GM04503 (cell line): ENCODE measurements at places on chromosomes 2 and 18.

DNA sequence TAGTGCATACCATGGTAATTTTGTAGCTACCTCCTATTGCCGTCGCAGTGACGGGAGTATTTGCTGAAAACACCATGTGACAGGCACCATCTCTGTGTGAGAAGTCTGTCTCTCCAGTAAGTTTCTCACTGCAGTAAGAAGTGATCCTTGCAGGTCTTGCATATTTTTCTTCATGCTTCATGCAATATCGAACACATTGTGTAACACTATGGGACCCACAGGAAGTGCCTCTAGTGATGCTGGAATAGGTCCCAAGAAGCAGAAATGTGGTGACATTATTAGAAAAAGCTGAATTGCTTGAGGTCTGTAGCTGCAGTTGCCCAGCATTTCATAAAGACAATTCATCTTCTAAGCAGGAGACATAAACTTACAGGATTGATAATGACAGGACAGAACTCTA, 167.6 kb downstream of the DCDC2C start:
- no peak for DNase-seq

- DNase-seq = no peak
Observed at GRCh38 chr2:227474410-227474809, 2.5 kb downstream of the AGFG1 start.

DNA sequence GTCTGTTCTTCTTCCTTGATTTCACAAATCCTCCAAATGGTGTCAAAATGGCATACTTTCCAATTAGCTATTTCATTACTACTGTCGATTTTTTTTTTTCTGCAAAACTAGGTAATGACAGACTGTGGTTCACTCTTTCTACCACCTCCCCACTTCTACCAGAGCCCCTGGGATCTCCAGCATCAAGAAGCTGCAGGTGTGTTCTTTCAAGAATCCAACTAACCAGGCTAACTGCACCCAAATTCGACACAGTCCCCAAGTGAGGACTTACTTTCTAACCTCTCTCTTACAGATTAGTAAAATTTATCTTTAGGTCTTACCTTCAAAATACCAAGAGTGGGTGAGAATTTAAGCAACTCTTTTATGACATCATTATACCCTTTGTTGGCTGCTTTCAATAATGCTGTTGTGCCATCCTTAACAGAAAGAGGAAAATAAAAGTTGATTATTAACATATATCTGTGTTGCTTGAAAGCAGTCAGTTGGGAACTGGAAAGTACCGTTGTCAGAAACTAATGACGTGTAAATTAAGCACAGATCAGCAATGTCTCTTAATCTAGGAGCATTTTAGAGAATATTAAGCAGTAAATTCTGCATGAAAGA, 31.2 kb upstream of the NPC1 start:
- no peak for DNase-seq

- DNase-seq = no peak
Observed at GRCh38 chr18:43277164-43277600, at the start of gene SYT4. Gene SYT4, minus strand, starts transcription at chr18:43277490. Its CDS starts 209 bp downstream, at chr18:43277281.

DNA sequence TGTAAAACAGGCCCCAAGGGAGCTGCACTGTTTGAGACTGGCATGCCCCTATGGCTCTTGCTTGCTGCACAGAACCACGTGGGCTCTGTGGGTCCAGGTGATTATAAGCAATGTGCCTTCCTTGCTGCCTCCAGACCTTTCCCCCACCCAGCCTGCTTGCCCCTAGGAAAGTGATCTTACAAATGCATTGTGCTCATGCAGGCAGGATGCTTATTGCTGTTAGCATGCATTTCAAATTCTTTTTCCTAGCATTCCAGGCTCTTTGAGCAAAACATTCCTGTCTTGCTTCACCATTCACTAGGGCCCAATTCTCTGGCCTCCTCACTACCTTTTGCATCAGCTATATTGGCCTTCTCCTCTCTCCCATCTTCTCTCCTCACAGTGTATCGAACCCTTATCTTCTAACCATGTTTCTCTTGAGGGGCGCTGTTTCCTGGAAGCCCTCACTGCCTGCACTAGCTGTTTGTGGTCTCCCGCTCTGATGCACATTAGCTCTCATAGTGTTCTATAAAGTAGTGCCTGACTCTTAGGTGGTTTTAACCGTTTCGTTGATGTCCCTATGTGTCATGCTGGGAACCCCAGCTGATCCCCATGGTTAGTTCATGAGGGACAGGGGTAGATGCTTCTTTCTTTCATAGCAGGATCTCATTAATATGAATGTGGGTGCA, 152.9 kb upstream of the EPAS1 start:
- DNase-seq = no peak

DNA sequence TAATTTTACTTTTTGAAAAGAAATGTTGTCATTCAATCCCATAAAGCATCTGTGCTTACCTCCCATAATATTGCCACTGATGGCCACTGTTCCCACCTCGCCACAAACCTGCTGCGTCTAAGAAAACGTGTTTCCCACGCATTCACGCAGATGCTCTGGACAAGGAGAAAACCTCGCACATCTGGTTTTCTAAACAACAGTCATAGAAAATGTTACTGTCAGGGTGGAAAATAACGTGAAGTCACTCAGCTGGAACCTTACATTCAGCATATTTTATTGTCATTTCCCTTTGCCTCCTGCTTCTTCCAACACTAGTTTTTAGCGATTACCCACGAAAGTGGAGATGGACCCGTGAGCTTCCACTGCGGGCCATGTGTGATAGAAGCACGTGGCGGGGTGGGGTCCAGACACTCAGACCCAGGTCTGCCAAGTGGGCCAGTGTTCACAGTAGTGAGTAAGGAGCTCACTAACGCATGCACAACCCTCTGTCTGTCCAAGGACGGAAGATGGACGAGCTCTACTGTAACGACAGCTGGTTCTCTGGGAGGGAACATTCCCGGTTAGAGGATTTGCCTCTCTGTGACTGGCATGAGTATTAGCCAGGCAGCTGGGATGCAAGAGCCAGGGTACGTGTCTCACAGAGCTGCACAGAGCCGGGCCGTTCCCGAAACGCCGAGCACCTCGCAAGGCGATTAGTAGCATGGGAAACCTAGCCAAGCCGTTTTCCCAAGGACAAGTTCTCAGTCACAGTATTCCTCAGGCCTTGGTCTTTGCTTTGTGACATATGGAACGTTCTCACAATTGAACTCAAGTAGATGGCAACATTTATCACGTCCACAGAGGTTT, 94.5 kb downstream of the MTCL1 start:
- DNase-seq = peak; percentile 89

- DNase-seq = no peak
Observed at GRCh38 chr2:19898592-19899329, 3.0 kb downstream of the TTC32 start.

DNA sequence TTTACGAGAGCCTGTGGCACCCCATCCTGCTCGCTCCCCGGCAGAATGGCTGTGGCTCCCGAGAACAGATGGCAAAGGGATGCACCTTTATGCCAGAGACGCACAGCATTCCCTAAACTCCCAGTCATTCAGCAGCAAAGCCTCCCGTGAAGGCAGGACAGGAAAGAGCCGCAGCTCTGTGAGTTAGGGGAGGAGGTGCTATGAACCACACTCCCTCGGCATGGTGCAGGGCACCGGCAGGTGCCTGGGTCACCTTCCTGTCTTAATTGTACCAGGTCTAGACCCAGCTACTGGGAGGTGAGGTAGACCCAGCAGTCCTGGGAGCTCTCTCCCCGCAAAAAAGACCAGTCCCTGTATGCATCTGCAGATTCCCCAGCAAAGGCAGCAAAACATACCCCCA, 149.8 kb downstream of the TWIST2 start:
- no peak for DNase-seq

- DNase-seq = no peak
Observed at GRCh38 chr2:177229442-177230242, 17.0 kb downstream of the HNRNPA3 start.

DNA sequence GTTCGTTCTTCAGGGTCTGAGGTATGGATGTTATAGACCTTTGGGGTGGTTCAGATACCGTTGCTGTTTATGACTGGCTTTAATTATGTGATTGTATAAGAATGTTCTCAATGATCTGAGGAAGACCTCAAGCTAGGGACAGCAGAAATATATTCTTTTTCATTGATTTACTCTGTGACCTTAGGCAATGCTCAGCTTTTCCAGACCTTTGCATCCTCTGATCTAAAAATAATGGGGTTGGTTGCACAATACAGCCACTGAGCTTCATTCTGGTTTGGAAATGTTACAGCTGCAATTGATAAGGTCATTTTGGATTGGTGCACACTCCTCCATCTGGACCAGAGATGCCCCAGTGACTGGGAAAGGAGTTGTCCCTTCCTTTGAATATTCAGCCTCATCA, 17.2 kb upstream of the CABYR start:
- no peak for DNase-seq

DNA sequence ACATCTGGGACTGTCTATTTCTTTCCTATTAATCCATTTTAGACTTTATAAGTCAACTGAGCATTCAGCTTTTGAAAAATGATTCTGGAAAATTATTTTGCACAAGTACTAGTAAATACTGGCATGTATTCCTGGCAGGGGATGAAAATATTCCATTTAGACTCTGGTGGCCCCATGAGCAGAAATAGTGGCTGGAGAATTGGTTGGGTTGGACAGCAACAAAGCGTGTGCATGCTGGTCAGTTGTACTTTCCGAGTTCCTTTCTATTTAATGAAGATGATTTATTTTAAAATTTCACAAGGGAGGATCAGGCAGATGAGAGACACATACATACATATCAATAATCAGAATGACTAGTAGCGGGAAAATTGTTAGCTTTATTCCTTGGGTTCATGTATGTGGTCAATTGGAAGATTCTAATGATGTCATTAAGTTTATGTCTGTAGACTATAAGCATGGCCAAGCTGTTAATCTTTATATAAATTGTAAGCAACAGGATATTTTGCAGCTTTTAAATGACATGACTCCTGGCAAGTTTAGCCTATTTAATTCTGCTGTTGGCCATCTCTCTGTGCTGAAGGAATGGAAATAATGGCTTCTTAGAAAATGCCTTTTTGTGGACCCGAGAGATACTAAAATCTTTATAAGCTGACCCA, 541.6 kb downstream of the SLC4A3 start:
- no peak for DNase-seq

GRCh38 chr2:234480337-234480736, 16.5 kb downstream of the ARL4C start:
- no peak for DNase-seq

- no peak for DNase-seq
Observed at GRCh38 chr2:186593523-186593922, 3.7 kb downstream of the ITGAV start.

DNA sequence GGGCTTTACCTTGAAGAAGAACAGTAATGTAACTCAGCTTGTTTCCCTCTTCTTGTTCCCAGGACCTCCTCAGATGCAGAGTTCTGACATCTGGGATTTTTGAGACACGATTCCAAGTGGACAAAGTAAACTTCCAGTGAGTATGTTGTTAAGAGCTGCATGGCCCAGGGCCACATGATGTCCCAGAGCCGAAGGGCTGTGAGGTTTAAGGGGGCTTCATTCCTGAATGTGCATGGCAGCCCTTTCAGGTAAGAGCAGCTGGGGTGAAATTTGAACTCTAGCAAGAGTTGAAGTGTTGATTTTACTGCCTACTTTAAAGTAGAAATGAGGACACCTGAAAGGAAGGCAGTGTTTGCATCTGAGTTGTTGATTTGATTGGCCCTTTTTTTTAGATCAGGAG, 13.3 kb downstream of the CHMP1B start:
- no peak for DNase-seq

- DNase-seq = no peak
Observed at GRCh38 chr2:35538796-35539195, 816.8 kb upstream of the CRIM1 start.

GRCh38 chr18:49596687-49597086, 34.8 kb downstream of the LIPG start:
- DNase-seq = no peak

DNA sequence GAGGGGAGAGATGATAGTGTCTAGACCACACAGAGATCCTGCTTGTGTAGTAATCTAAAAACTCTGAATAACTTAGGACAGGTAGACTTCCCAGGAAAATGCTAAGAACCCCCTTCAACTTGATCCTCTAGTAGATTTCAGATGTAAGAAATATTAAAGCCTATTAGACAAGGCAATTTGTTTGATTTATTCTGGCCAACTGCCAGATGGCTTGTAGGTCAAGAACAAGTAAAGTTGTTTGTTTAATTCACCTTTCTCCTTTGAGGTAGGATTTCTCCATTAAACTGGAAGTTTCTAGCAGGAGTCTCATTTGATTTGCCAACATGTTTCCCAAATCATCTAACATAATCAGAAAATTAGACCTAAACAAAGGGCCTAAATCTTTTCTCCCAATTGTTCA, 48.6 kb downstream of the SH3RF3 start:
- DNase-seq = no peak

DNA sequence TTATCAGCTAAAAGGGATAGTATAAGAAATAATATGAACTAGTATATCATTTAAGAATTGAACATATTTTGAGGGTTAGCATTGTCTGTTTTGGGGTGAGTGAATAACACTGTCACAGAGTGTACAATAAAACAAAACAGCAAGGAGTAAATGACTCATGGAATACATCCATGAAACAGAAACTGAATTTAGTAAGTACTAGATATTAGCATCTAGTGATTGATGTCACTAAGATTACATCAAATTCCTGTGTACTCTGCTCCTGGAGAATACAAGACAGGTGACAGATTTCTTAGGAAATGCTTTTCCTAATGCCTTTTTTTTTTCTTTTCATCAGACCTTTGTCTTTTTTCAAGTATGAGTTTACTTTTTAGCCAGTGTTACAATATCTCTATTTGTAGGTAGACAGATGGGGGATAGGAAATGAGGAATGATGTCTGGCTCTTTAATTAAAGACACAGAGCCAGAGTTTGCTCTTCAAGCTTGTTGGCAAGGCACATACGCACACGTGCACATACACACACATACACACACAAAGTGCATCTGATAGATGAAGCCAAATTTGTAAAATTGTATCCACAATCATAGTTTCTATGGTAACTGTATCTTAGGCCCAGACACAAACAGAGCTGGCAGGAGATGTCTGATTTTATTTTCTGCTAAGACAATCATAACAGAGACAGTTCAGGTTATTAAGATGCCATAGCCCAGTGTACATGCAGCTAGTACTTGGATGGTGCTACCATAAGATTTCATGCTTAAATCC, 138.2 kb upstream of the NRP2 start:
- no peak for DNase-seq

- no peak for DNase-seq
Observed at GRCh38 chr18:73708591-73708990, 439.0 kb downstream of the FBXO15 start.

DNA sequence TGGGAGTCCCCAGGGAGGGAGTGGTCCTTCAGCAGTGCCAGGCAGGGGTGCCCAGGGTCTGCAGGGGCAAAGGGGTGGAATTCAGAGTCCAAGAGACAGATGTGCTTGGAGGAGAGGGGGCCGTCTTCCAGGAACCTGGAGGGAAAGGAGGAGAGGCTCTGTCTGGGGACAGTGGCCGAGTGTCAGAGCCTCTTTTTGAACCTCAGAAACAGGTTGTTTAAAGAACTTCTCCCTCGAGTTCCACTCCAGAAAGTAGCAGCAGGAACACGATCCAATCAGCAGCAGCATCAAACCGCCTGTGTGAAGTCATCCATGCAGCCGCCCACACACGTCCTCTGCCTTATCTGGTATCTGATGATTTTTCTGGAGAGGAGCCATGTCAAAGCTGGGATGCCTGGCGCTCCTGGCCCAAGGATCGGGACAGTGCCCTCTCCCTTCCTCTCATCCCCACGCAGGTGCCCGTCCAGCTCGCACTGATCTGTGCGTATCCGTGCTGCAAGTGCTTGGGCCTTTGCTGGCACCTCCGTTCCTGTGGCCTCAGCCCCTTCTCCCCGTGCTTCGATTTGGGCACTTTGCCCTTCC, 205.1 kb downstream of the NDUFA10 start:
- no peak for DNase-seq

- DNase-seq = no peak
Observed at GRCh38 chr18:58721566-58722239, 50.4 kb downstream of the MALT1 start.
